ENCODE measurements at places on chromosomes 13 and 19.

DNA sequence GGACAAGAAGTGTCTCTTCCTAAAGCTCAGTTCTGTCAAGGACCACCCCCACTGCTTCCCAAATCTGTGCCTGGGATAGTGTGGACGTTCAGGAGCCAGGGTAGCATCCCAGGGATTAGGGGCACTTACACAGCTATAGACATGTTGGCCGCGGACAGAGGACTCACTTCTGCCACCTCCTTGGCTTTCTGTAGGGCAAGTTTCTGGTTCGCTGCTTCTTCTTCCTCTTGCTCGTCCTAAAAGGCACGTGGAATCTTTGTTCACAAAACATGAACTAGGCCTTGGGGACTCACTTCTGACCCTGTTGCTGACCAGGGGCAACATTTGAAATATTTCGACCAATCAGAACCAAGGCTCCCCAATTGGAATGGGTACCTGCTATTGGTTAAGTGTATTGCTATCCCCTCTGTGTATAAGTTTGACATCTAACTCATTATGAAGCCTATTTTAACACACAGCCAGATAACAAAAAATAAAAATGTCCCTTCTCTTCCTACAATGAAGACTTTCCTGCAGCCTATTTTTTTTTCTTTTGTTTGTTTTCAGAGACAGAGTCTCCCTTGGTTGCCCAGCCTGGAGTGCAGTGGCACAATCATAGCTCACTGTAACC, 150.3 kb downstream of the IER2 start:
- DNase-seq: no peak

- no peak for DNase-seq
Measured at GRCh38 chr19:42066075-42066754, 3.8 kb downstream of the GRIK5 start.

- DNase-seq: no peak
Measured at GRCh38 chr19:39160523-39160861, 34.9 kb downstream of the PAK4 start.

DNA sequence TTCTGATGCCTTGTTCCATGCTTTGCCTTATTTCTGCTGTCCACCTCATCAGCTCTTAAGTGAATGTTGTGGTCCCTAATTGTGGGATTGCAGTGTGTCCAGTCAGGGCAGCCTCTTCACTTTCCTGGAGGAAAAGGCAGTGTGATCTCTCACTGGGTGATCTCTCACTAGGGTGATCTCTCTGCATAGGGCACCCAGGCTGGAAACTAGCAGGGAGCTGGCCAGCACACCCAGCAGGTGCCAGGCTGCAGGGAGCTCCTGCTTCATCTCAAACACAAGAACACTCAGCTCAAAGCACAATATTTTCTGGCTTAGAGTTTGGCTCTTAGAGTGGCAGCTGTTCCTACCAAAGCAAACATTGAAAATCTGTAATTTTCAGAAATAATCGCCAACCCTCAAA, 36.5 kb upstream of the TSHZ3 start:
- DNase-seq: no peak

- no peak for DNase-seq
Measured at GRCh38 chr19:16671652-16672274, 10.8 kb downstream of the TMEM38A start.

DNA sequence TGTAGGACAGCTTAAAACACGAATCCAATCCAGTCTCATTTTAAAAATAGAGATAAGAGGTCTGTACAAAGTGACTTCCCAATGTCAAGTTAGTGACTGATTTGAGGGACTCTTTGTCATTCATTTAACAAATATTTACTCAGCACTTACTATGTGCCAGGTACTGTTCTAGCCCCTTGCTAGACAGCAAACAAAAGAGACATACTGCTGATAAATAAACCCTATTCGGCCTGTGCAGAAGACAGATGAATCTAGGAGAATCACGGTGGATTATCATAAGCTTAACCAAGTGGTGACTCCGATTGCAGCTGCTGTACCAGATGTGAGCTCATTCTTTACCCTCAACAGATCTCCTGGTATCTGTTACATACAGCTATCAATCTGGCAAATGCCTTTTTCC, 6.4 kb upstream of the ELF1 start:
- DNase-seq: no peak

DNA sequence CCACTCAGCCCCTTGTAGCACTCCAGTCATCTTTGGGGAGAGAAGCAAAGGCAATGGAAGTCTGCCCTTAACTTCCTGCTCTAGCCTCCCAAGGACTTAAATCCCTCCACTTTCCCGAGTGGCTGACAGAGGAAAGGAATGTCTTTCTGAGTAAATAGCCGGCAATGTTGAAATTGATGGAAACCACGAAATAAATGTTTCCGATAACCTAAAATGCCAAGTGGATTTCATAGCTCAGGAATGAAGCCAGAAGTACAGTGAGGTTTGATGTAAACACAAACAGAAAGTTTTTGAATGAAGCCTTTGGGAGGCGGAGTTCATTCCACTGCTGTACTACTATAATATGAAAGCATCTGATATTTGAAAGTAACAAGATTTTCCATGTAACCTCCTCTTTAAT, 14.0 kb upstream of the TBC1D4 start:
- DNase-seq: peak; percentile 37

DNA sequence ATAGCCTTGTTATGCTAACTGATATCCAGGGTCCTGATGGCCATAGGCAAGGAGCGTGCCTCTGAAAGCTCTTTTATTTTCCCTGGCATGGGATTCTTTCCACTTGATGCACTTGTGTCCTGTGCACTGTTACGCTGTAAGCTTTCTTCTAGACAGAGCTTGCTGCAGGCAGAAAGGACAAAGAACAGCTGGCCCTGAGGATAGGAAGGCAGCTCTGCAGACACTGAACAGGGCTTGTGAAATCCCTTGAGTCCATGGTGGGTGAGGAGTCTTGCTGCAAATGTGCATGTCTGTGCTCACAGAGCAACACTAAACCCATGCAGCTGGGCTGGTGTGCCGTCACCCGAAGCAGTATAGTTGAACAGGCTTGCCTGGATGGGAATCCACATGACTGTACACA, 126.6 kb downstream of the AKAP11 start:
- no peak for DNase-seq

DNA sequence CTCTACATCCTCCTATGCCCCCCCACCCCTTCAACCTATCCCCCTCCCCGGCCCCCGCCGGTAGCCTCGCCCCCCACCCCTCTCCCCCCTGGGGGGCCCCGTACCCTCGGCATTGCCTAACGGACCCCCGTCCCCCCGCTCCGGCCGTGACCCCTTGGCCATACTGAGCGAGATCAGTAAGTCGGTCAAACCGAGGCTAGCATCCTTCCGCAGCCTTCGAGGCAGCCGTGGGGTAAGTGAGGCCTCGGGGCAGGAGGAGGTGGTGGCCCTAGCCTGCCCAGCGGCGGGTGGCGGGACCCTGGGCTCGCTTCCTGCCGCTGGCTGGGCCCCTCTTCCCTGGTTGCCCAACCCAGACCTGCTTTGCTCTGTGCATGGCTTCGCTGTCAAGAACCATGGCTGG, 6.5 kb downstream of the TRIP10 start:
- no peak for DNase-seq

GRCh38 chr13:20567881-20568528, 1.0 kb downstream of the IFT88 start:
- no peak for DNase-seq

DNA sequence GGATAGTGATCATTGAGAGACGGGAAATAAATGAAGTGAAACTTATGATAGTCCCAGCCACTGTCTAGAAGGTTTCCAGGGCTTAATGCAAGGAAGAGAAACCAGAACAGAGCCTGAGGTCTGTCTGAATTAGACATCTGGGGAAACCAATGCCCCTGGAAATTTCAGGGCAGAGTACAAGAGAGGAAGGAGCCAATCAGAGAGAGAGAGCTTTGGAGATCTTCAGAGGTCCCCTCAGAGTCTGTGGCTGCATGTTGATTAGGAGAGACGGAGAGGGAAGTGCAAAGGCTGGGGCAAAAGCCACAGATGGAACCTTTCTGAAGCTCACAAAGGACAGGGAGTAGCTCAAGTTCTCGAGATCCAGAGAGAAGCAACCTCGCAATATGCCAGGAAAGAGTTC, 378.0 kb downstream of the DNAJC15 start:
- no peak for DNase-seq

GRCh38 chr19:12996406-12997094, 1.3 kb downstream of the NFIX start:
- no peak for DNase-seq

DNA sequence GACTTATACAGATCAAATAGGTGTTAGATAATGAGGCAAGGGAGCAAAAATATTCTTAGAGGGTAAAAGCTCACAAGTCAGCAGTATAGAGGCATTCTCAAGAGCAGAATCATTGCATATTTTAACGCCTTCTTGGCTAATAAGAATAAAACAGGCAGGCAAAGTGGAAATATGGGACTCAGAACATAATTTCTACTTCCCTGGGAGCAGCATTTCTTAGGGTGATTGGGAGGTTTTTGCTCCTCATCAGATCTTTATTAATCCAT, 39.6 kb downstream of the LHFPL6 start:
- no peak for DNase-seq

GRCh38 chr13:44195245-44195644, 178.4 kb upstream of the SERP2 start:
- DNase-seq: no peak

DNA sequence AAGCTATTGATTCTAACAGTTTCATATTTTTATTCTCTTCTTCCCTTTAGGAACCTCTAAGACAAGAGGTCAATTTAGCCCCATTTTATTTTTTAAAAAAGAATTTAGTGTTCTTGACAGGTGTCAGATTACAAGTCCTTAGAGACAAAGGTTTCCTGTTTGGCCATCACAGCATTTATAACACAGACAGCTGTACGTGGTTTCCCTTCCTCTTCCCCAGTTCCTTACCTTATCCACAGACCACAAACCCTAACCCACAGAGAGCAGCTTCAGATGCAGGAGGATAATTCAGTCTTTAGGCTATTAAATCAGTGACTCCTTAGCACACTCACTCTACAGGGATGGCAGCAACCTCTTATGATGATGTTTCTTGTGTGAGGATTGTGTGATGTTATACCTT, 1210.1 kb downstream of the DIAPH3 start:
- no peak for DNase-seq

GRCh38 chr13:76868371-76868770, 17.8 kb downstream of the KCTD12 start:
- no peak for DNase-seq

- no peak for DNase-seq
Measured at GRCh38 chr13:109401891-109402290, 384.5 kb downstream of the IRS2 start.

DNA sequence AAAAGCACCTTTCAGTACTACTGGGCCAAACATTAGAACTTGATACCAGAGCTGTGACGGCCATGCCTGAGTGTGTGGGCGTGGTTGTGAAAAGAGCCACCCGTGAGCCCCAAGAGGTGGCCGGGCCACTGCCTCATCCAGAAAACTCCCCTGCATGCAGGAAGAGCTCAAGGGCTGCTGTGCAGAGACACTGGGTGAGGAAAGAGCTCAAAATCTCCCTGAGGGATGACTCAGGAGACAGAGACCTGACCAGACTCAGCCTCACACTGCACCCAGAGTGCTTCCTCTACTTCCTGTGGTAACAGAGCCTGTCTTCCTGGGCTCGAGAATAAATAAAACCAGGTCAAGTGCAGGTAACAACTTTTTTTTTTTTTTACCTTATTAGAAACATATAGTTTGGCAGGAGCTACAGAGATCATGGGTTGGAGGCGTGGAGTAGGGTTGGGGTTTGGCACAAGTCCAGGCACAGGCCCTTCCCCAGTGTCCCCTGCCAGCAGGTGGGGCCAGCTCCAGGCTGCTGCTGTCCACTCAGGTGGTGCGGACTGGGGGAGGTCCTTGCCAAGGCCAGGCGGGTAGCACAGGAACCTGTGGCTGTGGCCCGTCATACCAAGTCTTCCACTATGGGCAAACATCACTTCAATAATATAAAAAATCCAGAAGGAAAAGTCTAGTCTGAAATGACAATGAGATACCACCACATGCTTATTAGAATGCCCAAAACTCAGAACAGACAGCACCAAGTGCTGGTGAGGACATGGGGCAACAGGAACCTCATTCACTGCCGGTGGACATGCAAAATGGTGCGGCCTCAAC, 25.5 kb downstream of the ELL start:
- DNase-seq: no peak

DNA sequence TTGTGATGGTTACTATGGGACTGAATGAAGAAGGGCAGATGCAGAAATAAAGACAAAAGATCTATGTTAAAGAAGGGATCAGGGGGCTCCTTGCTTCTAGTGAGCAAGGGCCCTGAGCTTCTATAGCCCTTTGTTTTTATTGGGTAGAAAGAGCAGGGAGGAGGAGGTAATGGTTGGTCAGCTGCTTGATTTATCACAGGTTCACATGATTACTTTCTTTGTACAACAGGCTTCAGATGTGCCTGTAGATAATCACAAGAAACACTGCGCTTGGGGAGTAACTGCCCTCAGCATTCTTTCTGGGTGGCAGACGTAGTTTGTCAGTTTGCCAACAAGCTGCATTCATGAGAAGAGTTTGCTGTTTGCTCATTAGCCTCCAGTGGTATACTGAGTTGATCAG, 4.8 kb upstream of the ZNF439 start:
- no peak for DNase-seq

- peak; percentile 76 for DNase-seq
Measured at GRCh38 chr19:13788991-13789390, 6.3 kb upstream of the ZSWIM4 start.

- DNase-seq: no peak
Measured at GRCh38 chr13:85544756-85545155, 254.5 kb downstream of the SLITRK6 start.

DNA sequence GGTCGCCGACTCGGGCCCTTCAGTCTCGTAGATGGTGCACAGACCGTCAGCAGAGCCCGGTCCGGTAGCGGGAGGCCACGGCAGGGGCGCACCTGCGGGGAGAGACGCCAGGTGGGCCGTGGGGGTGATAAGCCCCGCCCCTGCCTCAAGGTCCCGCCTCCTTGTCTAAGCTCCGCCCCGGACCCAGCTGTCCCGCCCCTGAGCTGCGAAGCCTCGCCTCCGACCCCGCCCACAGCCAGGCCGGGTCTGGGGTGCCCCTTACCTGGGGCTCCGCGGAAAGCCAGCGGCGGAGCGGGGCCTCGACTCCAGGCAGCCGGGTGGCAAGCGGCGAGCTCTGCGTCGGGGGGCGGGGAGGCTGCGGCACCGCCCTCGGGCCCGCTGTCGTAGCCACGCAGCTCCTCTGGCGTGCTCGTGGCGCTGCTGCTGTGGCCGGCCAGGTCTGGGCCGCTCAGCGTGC, 4.7 kb downstream of the PRR36 start:
- no peak for DNase-seq

Data from BJ (cell line).